ENCODE measurements at places on chromosomes 6 and 20.

DNA sequence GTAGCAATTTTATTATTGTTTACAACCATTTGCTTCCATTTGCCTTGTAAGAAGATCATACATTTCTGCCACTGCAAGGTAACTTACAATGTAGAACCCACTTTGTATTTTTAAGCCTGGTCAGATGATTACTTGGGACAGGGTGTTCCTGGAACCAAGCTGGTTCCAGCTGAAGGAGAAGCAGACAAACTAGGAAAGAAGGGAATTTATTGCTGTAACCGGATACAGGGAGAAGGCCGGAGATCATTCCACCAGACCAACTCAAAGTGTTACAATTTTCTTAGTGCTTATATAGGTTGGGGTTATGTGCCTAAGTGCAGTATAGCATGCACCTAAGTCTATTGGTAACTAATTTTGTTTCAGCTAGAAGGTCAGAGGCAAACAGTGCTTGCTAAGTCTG, 104.4 kb downstream of the MANEA start:
- no peak for DNase-seq

DNA sequence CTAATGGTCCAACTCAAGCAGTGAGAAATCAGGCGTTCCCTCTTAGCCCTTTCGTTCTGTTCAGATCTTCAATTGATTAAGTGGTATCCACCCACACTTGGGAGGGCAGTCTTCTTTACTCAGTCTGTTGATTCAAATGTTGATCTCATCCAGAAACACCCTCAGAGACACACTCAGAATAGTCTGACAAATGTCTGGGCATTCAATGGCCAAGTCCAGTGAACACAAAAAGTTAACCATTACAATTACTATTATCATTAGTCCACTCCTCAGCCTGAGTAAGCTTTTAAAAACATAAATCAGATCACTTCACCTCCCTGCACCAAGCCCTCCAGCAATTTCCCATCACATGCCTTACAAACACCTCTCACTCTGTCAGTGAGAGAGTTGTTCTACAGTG, 423.2 kb downstream of the RFPL4B start:
- DNase-seq = no peak

GRCh38 chr20:58143531-58143930, 84.9 kb downstream of the ANKRD60 start:
- DNase-seq = no peak

DNA sequence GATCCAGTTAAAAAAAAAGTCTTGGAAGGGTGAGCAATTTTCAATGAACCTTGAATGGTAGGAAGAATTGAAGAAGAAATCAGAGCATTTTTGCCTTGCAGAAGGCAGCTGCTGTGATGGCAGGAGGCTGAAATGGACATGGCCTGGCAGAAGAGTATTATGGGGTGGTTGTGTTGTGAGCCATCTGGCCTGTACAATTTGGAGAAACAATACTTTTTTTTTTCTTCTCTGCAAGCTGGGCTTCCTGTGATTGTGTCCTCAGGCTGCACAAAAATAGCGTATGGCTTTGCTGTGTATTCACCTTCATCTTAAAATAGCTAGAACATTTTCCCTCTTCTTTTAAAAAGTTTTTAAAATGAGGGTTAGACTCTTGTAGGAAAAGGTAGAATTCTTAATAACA, 21.4 kb downstream of the SYCP2L start:
- DNase-seq = no peak

DNA sequence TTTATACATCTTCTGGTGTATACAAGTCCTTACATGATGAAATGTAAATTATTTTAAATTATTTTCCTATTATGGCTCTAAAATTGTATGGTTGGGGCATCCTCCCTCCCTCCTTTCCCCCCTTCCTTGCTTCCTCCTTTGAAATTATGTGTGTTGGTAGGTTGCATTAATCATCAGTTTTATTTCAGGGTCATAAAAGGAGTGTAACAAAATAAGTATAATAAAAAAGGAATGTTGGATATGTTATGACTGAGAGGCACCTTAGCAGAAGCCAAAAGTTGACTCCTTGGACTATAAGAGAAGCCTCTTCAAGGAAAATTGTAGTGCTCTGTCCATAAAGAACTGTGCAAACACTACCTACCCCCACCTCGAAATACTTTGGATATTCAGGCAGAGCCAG, 46.6 kb upstream of the PTPRK start:
- no peak for DNase-seq
